ENCODE measurements at places on chromosomes 7 and 10. TPM values are rescaled to one million over a fixed set of nuclear protein-coding genes. Genes with fewer than 3 reads are reported as not detected.
A peak's percentile ranks its signal among the peaks of the same experiment; 100 is the strongest.

GRCh38 chr10:67988606-67989005 lies 86.5 kb downstream of the HERC4 start:
- DNase-seq, result no peak

The TAS2R41 gene
- not detected for total RNA-seq

The INMT gene
- total RNA-seq, result 40.4 TPM

The LRIT1 gene
- 0.13 TPM for total RNA-seq

The ZNF853 gene
- 10.7 TPM for total RNA-seq

DNA sequence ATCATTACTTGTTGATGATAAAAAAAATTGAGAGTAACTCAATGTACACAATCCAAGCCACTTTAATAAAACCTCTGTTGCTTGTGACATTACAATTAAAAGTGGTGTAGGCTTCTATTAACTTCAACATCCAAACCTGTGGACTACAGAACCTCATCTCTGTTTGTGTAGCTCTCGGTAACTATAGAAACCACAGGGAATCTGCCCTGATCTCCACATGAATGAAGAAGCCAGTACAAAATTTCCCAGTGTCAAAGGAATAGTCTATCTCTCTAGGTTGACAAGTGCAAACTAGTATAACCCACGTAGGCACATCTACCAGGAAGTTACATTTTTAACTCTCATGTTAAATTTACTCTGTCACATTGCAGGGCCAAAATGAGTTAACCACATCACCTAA lies 204.3 kb downstream of the CHCHD3 start:
- DNase-seq, result no peak

DNA sequence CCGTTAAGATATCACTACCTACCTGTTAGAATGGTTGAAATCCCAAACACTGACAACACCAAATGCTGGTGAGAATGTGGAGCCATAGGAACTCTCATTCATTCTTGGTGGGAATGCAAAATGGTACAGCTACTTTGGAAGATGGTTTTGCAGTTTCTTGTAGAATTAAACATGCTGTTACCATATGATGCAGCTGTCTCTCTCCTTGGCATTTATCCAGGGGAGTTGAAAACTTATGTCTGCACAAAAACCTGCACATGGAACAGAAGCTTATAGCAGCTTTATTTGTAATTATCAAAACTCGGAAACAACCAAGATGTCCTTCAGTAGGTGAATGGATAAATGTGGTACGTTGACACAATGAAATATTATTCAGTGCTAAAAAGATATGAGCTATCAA lies 199.5 kb downstream of the BICC1 start:
- no peak for DNase-seq

The RADIL gene
- 4.0 TPM for total RNA-seq

The GIMAP4 gene
- total RNA-seq, result 34.7 TPM

DNA sequence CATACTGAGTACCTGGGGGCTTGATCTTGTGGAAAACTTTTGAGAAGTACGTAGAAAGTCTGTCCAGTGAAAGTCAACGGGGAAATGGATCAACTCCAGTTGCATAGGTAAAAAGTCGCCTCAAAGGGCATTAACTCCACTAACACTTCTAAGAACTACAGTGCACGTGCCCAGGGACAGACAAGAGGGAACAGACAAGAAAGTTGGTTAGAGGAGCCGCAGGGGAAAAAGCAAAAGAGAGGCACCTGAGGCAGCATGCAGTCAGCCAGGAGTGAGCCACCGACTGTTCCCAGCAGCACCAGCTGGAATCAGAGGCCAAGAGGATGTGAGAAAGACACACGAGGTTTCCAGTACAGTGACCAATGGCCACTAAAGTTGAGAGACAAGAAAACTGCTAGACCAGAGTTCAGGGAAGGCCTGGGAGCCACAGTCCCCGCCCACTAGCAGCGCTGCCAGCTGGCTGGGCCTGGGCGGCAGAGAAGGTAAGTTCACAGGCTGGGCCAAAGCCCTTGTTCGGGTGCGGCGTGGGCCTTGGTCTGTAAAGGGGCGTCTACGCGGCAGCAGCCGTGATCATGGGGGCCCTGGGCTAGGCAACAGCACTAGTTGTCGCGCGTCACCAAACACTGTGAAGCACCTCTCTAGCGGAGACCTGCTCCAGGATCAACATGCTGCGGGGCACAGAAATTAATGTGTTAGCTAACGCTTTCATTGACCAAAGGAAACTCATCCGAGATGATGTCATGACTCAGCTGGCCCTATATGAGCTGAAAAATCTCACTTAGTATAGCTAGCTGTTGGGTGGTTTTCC lies 14.0 kb downstream of the ITGB1 start:
- peak; percentile 56 for DNase-seq

GRCh38 chr7:81159402-81159801 lies 240.6 kb upstream of the SEMA3C start:
- DNase-seq, result no peak

- no peak for DNase-seq
These were observed 717.6 kb downstream of the GRM8 start for GRCh38 chr7:126535176-126535575.

- DNase-seq, result no peak
These were observed 875.0 kb downstream of the REEP3 start for GRCh38 chr10:64396105-64396708.

The ARHGEF5 gene
- 1.6 TPM for total RNA-seq

DNA sequence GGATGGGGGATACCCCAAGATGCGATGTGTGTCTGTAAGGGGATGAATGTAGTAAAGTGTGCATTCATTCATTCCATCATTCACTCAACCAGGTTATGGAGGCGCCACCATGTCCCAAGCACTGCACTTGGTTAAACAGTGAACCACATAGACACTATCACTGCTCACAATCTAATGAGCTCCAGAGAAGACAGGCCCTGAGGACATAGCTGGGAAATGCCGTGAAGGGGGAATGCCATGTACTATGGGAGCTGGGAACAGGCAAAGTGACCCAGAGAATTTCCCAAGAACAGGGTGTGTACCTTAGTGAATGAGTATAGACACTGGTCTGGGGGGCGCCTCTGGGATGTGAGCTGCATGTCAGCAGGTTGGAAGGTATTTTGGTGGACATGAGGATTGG lies 44.5 kb upstream of the LBX1 start:
- no peak for DNase-seq
